DMS 273 treated with DMSO at 0.1 percent for 48 hours (cell line): ENCODE measurements at places on chromosomes 16 and 17.

GRCh38 chr17:45768000-45768399 is 16.1 kb upstream of the CRHR1 start:
- DNase-seq = no peak

GRCh38 chr17:31877911-31878702 is 19.1 kb upstream of the COPRS start:
- DNase-seq = no peak

- no peak for DNase-seq
Observed at GRCh38 chr16:80226499-80226898, 314.3 kb upstream of the DYNLRB2 start.

GRCh38 chr17:80793421-80793820 is 198.2 kb upstream of the CHMP6 start:
- DNase-seq = no peak

- DNase-seq = no peak
Observed at GRCh38 chr17:38449364-38449763, 21.1 kb downstream of the ARHGAP23 start.

DNA sequence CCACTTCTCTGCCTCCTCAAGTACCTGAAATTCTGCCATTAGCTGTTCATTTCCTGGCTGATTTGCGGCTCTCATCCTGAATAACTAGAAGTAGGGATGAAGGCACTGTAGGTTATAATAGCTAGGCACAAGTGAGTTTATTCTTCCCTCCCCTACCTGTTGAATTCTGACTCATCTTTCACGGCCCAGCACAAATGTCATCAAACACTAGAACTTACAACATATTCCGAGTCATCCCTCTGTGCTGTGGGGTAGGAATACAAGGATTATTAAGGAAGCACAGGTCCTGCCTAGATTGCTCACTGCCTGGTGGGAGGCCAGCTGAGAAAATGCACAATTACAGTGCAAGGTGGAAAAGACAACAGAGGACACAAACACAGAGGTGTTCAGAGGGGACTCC is 103.7 kb upstream of the ASIC2 start:
- no peak for DNase-seq

DNA sequence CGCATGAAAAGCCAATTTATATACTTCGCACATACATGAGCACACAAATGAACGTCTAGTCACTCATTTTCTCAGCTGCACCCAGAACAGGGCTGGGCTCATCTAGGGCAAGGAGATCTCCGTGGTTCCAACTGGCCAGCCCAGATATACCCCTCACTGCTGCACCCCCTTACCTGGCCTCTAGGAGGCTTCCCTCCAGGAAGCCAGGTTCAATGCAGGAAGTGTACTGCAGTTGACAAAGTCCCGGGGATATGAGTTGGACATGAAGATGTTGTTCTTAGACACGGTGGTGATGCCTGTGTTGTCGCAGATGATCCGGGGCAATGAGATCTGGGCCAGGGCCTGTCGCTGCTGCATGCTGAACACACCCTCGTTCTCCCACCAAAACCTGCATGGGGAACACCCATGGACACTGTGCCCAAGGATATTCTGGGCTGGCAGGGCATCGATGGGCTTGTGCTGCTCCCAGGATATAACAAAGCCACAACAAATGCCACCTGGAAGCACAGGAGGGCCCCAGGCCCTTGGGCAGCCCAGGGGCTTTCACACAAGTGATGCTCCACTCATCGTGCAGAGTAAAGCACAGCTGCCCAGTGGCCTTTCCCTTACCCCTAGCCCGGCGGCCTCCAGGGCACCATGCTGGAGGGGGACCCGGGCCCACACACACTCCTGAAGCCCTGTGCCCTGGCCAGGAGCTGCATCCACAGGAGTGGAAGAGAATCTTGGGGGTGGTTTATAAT is 10.1 kb downstream of the MPO start:
- no peak for DNase-seq

DNA sequence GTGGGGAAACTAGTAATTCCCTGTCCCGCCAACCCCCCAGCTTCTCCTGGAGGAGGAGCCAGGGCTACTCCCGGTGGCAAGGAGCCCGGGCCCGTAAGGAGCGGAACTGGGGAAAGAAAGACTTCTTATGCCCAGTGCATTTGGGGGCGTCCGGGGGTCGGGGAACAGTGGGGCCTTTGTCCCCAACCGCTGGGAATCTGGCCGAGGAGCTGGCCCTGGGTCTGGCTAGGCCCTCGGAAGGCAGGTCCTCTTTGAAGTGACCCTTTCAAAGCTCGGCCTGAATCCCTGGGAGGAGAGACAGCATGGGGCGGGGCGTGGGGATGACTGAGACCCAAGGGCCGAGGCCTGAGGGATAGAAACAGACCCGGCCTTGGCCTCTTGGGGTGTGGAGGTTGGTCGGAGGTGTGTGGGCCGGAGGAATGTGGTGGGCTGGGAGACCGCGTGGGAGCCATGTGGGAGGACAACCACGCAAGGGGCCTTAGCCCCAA is 6.0 kb downstream of the ARHGAP23 start:
- DNase-seq = no peak

DNA sequence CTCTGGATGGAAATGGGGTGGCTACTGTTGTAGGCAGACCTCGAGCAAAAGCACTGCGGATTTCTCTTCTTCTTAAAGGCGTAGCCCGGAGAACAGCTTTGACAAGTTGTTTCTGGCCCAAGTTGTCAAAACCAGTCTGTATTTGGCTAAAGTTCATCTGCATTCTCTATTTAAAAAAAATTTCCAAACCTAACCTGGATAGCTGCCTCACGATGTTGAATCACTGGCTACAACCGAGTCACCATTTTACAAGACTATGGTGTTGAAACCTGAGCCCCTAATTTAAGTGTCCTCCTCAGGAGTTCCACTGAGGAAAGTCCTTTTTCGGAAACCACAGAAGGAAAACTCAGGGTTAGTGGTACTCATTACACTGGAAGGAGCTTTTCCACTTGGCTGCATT is 1.5 kb downstream of the SLC16A6 start:
- DNase-seq = no peak

- DNase-seq = no peak
Observed at GRCh38 chr17:3485481-3486068, 9.8 kb downstream of the ASPA start.

DNA sequence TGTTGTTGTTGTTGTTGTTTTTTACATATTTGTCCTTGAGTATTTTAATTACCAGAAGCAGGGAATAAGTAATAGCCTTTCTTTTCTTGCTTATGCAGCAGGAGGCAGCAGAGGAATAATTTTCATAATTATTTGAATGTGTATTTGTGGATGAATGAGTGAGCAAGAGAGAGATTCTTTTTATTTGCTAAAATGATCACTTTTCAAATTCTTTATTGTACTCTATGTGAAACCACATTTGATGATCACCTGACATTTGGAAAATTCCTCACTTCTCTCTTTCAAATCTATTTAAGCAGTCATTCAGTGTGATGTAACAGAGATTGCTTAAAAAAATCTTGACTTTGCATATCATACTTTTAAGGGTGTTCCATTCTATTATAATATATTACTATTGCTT is 223.6 kb downstream of the BCAS3 start:
- no peak for DNase-seq

DNA sequence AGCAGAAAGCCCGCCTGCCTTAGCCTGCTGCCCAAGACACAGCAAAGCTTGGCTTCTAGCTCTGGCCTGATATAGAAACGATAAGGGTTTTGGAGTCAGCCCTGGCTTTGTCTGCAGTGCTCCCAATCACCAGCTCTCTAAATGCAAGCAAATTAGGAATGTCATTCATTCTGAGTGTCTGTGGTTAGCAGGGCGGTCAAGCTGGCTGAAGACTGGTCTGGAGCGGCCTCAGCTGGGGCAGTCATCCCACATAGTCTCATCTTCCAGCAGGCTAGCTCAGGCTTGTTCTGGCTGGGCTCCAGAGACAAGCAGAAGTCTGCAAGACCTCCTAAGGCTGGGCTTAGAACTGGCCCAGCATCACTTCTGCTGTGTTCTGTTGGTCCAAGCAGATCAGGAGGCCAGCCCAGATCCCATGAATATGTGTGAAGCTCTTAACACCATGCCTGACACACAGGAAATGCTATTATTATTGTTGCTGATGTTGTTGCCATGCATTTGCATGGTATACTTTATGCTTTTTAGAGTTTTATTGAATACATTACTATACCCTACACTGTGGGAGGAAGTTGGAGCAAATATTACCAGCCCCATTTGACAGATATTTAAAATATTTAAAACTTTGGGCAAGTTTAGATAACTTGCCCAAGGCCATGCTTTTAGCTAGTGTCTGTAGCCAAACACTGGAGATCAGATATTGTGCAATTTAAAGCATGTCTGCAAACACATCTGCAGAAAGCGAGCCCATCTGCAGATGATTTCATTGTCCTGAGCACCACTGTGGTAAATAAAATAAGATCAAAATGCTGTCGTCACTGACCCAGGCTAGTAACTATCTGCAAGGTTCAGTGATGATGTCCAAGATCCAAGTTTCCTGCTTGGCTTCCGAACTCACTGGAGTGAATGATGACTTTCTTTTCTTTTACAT is 24.8 kb downstream of the TMC7 start:
- no peak for DNase-seq

DNA sequence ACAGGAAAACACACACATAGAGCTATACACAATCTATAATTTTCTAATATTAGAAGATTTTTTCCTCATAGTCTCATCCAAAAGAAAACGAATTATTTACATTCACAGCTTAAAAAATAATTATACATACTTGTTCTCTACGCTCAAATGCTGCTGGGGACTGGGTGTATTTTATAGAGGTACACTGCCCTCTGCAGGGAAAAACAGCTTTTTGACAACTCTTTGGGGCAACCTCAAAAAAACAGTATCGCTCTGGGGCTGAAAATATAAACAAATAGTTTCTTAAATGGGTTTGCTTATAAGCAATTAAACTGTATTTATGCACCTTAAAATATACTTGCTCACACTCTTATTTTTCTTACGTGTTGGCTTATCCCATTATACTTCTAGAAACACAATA is 261.8 kb upstream of the PSMD7 start:
- no peak for DNase-seq

GRCh38 chr17:55988861-55989260 is 164.4 kb upstream of the ANKFN1 start:
- DNase-seq = no peak

- no peak for DNase-seq
Observed at GRCh38 chr16:2056077-2056476, 8.3 kb downstream of the TSC2 start.

- DNase-seq = no peak
Observed at GRCh38 chr16:47892999-47893398, 262.8 kb downstream of the ABCC12 start.

DNA sequence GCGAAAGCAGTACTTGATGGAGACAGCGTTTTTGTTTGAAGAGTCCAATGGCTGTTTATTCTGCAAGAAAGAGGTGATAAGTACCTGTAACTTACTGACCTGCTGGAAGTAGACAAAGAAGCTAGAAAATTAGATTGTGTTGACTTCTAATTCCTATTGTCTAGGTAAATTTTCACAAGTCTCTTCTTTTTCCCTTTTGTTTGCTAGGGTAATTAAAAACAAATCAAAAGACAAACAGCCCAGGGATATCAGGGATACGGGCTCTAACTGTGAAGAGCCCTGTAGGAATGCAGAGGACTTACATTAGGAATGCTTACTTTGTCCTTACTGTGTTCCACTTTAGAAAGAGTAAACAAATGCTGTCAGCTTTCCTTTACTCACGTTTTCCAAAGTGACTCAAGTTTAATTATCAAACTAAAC is 7.0 kb downstream of the PSME3IP1 start:
- no peak for DNase-seq

- no peak for DNase-seq
Observed at GRCh38 chr16:54030451-54030850, 256.1 kb downstream of the IRX3 start.

- no peak for DNase-seq
Observed at GRCh38 chr17:64328036-64328858, 62.4 kb downstream of the PECAM1 start.

DNA sequence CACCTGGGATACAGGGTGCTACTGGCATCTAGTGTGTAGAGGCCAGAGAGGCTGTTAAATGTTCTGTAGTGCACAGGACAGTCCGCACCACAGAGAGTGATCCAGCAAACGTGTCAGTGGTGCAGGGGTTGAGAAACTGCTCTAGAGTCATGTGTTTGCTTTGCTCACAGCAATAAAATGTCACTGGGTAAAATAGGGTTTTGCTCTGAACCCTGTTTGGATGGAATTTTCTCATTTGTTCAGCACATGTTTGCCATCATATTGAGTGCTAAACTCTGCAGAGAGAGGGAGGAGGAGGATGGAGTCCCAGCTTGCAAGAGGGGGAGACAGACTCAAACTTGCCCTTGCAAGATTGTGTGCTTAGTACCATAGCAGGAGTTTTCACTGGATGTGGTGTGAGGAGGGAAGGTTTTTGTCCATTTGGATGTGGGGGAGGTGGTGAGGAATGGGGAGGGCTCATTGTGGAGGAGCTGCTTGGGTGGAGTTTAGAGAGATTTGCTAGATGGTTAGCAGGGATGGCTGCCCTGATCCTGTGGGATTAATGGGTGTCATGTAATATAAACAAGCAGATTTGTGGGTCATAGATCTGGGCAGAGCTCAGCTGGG is 11.8 kb downstream of the PLCG2 start:
- no peak for DNase-seq

- DNase-seq = no peak
Observed at GRCh38 chr16:19227643-19228042, 57.9 kb upstream of the CLEC19A start.

DNA sequence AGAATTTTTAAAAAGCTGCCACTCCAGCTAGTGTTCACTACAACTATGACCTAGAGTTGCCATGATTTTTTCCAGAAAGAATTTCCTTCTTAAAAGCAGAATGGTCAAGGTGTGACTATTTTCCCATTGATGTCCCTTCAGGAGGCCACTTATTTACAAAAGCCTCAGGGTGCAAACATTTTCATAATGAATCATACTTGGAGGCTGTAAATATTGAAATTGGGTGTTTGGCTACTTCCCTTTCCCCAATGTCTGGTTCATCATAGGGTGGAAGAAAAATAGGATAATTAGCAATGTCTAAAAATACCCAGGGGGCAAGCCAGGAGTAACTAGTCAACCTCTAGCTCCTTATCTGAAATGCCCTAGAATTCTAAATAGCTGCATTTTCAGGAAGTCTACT is 18.8 kb downstream of the AXIN2 start:
- DNase-seq = no peak
